Uterus (tissue), 4 donors: ENCODE measurements at places on chromosomes 1 and 21.

GRCh38 chr1:245807306-245807705, 652.5 kb downstream of the KIF26B start:
- no peak for DNase-seq

GRCh38 chr1:155645648-155646047, 35.6 kb downstream of the MSTO1 start:
- no peak for DNase-seq

DNA sequence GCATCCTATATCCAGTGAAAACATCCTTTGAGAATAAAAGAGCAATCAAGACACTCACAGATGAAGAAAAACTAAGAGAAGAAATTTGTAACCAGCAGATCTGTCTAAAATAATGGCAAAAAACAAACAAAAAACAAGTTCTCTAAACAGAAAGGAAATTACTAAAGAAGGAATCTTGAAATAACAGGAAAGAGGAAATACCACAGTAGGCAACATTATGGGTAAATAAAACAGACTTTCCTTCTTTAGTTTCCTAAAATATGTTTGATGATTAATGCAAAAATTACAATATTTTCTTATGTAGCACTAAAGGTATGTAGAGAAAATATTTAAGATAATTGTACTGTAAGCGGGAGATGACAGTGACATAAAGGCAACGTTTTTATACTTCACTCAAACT, 23.5 kb downstream of the SLC19A1 start:
- DNase-seq = no peak

DNA sequence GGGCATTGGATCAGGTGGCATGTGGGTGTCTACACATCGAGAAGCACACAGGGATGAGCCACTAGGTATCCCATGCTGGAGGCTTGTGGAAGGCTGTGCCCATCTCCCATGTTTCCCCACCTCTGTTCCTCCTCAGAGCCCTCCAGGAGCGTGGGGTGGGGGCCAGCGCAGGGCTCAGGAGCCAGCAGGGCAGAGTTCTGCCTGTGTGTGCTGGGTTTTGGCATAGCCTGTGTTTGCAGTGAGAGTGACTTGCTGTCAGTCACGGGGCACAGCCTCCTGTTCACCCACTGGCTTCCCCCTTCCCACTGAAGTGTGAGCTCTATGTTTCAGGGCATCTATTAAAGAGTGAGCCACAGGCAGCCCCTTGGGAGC, 10.4 kb downstream of the IBA57 start:
- no peak for DNase-seq

- no peak for DNase-seq
Measured at GRCh38 chr1:232912845-232913580, 37.4 kb upstream of the NTPCR start.

DNA sequence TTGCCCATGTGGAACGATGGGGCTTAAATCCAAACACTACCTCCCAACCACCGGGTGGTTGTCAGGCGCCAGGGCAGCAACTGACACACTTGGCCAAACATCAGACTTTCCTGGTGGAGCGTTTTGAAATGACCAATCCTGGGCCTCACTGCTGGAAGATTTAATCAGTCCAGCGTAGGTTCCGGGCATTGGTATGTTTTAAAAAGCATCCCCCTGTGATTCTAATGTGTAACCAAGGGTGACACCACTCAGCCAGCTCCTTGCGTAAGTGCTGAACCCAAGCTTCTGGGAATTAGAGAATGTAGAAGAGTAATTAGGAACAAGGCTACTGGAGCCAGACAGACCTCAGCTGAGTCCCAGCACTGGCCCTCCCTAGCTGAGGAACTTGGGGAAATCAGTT, 44.8 kb upstream of the KAZN start:
- DNase-seq = no peak

GRCh38 chr1:245007852-245008251, 143.5 kb upstream of the HNRNPU start:
- no peak for DNase-seq

- DNase-seq = peak; percentile 48
Measured at GRCh38 chr1:40633931-40634376, 31.5 kb downstream of the RIMS3 start.

DNA sequence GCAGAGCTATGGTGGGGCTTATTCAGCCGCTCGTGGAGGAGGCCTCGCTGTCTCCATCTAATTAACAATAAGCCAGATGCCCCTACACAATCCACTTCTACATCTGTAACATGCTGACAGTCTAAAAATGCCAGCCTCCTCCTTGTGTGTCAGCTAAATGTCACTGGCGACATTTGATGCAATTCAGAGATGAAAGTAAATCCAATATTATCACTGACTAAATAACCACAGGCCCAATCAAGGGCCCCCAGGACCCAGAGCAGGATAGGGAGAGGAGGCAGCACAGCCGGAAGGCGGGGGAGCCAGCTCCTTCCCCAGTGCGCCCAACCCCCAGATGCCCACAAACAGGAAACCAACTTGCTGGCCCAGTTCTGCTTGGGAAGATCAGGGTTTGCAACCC, 76.6 kb downstream of the DMRTA2 start:
- no peak for DNase-seq

DNA sequence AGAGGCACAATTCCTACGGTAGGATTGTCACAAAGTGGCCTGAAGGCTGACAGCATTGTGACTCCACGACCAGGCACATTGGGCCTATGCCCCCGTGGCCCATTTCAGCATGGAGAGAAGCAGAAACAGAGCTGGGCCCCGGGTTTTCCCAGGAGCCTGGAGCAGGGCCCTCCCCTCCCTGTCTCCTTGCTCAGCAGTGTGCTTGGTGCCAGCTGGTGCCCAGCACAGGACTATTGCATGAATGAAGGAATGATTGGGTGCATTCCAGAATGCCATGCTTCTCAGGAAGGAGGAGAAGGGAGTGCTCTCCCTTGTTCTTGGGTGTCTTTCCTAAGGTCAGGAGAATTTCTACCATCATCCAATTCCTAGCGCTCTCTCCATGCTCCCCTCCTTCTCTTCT, 33.7 kb downstream of the IER5 start:
- no peak for DNase-seq

- no peak for DNase-seq
Measured at GRCh38 chr1:24535021-24535424, 20.9 kb upstream of the NCMAP start.

GRCh38 chr1:53076721-53077598, 14.9 kb downstream of the PODN start:
- no peak for DNase-seq
